ENCODE measurements at places on chromosomes 2 and 18.

DNA sequence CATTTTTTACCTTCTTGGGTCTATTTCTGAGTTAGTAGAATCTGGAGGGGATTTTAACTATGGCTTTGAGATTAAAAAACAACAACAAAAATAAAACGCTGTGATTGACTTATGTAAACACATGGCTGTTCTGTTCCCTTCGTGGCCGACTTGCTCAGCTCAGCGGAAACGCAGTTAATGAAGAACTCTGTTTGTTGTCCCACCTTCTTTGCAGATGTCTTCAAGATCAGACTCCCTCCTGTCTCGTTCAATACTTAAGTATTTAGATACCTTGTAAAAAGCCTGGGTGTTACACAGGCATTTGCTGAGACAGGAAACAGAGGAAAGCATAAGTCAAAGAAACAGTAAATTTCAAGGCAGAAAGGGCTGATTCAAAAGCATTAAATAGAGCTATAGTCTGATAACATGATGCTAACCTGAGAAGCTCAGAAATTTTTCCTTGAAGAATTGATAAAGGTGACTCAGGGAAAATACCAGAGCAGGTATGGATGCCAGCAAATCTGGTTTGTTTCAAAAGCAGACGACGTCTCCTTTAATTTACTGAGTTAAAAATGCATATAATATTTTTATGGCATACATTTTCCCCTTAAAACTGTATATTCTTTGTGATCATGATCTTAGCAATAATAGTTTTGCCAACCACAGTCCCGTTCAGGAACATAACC is 21.7 kb upstream of the POLI start:
- no peak for DNase-seq

- no peak for DNase-seq
These were observed 186.1 kb downstream of the CTIF start for GRCh38 chr18:48724939-48725338.

DNA sequence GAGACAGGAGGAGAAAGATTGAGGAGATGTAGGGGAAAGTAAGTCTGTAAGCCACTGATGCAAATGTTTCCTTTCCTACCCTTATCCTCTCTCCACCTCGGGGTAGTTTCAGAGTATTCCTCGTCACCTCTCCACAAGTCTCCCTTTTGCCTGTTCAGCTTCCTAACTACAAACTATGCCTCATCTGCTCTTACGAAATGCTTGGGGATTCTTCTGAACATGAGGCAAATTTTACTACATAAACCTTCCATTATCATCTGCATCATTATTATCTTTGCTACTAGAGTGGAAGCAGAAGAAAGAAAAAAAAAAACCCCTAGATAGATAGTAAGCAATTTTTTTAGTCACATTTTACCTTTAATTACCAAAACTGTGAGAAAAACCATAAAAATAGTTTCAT is 43.1 kb upstream of the CWC22 start:
- no peak for DNase-seq

DNA sequence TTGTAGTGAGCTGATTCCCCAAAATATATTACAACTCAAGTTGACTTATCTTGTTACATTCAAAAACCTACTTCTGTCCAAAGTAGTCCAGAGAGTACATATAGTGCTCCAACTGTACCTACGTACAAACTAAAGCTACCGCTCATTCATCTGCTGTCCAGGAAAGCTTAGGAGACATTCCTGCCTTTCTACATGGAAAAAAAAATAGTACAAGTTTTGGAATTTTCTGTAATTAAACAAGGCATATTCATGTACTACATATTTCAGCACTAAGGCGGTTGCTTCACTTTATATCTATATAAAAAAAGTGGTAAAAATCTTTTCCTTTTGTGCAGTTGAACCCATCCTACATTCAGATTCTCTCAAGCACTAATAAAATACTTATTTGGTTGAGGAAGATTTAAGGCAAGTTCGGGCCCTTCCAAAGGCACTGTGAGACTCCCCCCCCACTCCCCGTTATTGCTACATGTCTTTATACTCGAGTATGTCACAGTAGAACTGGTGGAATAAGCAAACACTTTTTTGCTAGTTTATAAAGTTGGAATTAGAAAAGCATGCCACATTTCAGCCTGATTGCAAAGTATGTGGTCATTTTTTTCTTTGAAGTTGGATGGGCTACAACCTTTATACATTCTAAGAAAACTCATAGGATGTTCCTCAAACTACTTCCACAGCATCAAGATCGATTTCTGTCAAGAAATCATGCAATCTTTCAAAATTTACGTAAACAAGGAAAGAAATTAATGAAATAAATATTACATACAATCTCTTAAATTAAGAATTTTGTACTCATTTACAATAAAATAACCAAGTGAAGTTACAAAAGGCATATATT is 3.7 kb downstream of the ZFP36L2 start:
- DNase-seq = no peak

- DNase-seq = no peak
These were observed 146.9 kb downstream of the DAW1 start for GRCh38 chr2:228018311-228018710.

GRCh38 chr2:41741951-41742595 is 305.7 kb upstream of the PKDCC start:
- DNase-seq = no peak

- DNase-seq = no peak
These were observed 327.1 kb upstream of the CDH19 start for GRCh38 chr18:66931010-66931409.

GRCh38 chr2:20456116-20456571 is 9.3 kb downstream of the RHOB start:
- DNase-seq = no peak

- DNase-seq = no peak
These were observed 463.3 kb downstream of the STK39 start for GRCh38 chr2:167784084-167784425.

DNA sequence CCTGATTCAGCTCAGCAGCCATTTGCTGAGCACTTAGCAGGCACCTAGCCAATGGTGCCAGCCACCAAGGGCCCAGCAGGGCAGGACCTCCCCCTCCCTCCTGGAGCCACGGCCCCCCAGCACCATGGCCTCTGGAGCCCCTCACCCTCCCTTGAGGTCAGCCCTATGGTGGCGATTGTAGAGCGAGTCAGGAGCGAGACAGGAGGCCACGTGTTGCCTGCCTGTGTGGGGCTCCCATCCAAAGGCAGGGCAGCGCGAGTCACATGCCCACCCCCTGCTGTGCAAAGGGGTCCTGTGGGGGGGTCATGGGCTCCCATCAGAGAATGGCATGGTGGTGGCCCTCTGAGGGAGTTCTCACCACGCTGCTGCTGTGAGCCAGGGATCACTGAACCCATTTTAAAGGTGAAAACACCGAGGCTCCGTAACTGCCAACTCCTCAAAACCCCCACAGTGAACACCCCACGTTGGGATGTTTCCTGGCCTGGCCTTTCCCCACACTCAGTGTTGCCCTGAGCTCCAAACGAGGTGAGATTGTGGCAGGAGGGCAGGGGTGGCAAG is 35.6 kb downstream of the RAMP1 start:
- no peak for DNase-seq

DNA sequence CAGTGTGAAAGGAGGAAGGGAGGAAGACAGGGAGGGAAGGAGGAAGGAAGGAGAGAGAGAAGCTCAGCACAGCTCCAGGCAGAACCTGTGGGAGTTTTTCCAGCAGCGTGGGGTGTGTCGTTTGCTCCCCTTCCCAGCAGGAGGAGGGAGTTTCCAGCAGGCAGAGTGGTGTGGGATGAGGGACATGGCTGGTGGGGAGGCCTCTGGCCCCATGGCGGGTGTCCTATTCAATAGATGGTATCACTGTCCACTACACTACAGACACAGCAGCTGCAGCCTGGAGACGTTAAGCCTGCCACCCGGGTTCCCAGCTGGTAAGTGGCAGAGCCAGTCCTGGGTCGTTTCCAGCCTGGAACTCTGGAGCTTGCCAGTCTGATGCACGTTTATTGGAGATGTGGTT is 44.7 kb downstream of the GLI2 start:
- no peak for DNase-seq

- no peak for DNase-seq
These were observed 8.4 kb upstream of the CREG2 start for GRCh38 chr2:101395545-101396315.

GRCh38 chr2:191114403-191114886 is 36.3 kb downstream of the STAT4 start:
- DNase-seq = no peak

GRCh38 chr2:233838251-233838650 is 16.1 kb downstream of the HJURP start:
- DNase-seq = no peak

DNA sequence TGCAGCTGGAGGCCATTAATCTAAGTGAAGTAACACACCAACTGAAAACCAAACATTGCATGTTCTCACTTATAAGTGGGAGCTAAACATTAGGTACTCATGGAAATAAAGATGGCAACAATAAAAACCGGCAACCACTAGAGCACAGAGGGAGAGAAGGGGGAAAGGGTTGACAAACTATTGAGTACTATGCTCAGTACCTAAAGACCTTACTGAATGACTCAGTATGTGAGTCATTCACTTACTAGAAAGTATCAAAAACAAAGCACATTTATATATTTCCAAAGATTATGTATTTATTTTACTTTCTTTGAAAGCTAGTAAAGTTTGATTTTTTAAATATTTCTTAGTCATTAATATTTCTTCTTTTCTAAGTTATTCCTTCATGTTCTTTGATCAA is 48.9 kb downstream of the ZNF385B start:
- no peak for DNase-seq

DNA sequence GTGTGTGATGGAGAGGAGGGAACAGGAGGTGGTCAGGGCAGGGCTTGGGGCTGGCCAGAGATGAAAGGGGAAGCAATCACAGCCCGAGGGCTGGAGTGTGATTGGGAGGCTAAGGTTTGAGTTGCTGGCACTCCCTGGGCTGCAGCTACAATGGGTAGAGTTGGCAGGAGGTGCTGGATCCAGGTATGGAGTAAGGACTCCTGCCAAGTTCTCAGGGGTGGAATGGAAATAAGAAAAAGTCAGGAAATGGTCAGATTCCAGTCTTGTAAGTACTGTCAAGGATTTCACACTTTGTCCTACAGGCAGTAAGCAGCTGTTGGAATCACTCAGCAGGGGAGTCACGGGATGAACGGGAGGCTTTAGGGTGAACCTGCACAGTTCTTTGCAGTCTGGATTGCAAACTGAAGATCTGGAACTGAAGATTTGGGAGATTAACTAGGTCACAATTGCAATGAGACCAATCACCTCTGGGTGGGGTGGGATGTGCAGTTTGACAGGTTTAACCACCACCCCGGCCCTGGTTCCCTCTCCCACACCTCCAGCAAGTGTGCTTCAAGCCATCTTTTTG is 10.9 kb upstream of the INPP5D start:
- DNase-seq = no peak

GRCh38 chr18:3054214-3054613 is 41.3 kb upstream of the LPIN2 start:
- no peak for DNase-seq

DNA sequence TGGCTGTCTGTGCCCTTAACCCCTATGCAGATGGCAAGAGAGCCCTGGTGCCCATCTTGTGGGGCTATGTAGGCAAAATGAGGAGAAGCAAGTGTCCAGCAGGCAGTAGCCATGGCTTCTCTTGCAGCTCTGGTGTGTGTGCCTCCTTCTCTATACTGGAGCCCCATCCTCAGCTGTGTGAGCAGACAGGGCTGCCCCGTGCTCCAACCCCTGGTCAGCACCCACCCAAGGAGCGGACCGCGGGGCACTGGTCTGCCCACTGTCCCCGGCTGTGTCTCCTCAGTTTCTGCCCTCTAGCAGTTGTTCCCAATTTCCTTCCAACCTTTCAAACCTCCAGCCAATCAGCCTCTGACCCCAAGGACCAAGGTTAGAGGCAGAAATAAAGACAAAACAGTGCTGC is 134.9 kb upstream of the GLI2 start:
- DNase-seq = no peak

GRCh38 chr2:230895536-230896345 is 29.3 kb downstream of the GPR55 start:
- no peak for DNase-seq

GRCh38 chr2:169300636-169301530 is 61.5 kb downstream of the LRP2 start:
- DNase-seq = no peak

DNA sequence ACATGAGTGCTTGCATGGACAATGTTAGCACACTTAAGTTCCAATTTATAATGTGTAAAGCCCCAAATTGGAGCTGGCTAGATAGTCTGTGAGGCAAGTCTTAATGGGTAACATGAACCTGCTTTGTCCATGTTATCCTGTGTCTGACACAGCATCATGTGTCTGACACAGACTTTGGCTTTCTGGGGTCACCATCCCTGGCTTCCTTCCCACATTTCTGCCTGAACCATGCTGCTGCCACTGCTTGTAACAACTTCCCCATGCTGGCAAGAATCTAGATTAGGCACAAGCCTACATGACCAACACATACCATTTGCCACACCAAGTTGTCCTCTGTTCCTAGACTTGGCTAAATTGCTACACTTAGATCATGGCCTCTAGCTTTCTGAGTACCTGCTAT is 49.8 kb upstream of the ZBTB7C start:
- DNase-seq = no peak

- no peak for DNase-seq
These were observed 1719.7 kb upstream of the PIK3C3 start for GRCh38 chr18:40235323-40235722.

DNA sequence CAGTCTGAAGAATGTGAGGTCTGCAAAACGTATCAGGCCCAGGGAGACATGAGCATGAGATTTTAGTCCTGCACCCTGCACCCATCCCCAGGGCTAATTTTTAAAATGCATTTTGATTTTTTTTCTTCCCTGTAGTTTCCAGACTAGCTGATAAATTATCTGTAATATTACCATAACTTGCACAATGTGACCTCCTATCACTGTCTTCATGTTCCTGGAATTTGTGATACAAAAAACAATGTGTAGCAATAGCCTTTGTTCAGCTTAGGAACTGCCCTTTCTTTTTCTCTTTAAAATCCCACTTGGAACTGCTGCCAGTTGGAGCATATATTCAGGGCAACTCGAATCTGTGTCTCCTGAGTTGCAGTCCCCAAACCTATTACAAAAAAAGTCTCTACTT is 222.8 kb upstream of the HS6ST1 start:
- no peak for DNase-seq

DNA sequence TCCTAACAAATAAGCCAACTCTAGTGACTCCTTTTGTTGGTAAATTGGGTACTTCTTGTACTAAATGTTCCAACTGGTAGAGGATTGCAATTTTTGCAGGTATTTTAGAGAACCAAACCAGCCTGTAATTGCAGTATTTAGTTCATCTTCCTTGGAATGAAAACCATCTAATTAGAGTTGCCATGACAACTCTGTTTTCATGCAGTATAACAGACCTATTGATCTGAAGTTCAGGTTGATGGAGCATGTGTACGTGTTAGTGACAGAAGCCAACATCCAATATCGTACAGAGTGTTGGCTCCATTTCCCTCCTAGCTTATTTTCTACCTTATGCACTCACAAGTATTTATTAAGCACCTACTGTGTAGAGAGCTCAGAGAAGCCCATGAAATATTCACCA is 176.3 kb upstream of the FOSL2 start:
- no peak for DNase-seq

GRCh38 chr2:218006741-218007140 is 3.9 kb upstream of the TNS1 start:
- no peak for DNase-seq

- DNase-seq = no peak
These were observed 1.1 kb upstream of the LIPG start for GRCh38 chr18:49560624-49561288.
